Stimulated activated naive CD8-positive, alpha-beta T cell treated with anti-CD3 and anti-CD28 coated beads, Interleukin-15, Interleukin-2, amounts not matched to agents 100 U/mL and 50 U/mL, for 24 hours (primary cell): ENCODE measurements at places on chromosomes 12 and 14.
A peak's percentile ranks its signal among the peaks of the same experiment; 100 is the strongest.

- no peak for DNase-seq
Observed at GRCh38 chr12:113818833-113819232, 147.3 kb downstream of the RBM19 start.

- DNase-seq = peak; percentile 14
Observed at GRCh38 chr12:131894981-131895639, 688 bp downstream of the ULK1 start.

- DNase-seq = no peak
Observed at GRCh38 chr12:12449533-12450025, 92.7 kb downstream of the BORCS5 start.

DNA sequence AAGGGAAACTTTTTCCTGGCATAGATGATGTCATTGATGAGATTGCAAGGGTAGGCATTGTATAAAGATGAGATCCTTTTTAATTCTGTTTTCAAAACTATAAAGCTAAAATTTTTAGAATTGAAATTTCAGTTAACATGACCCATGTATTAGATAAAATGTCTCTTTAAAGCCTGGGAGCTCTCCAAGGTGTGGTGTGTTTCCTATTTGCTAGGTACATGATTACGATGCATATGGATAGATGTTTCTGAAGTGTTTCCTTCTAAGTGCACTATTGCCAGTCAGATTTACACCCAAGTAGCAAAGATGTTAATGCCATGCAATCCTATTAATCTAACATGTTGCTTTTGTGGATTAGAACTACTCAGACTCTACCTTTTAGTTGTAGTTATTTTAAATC lies 834.7 kb downstream of the DIO2 start:
- no peak for DNase-seq

- no peak for DNase-seq
Observed at GRCh38 chr14:101950100-101950499, 14.3 kb upstream of the DYNC1H1 start.

DNA sequence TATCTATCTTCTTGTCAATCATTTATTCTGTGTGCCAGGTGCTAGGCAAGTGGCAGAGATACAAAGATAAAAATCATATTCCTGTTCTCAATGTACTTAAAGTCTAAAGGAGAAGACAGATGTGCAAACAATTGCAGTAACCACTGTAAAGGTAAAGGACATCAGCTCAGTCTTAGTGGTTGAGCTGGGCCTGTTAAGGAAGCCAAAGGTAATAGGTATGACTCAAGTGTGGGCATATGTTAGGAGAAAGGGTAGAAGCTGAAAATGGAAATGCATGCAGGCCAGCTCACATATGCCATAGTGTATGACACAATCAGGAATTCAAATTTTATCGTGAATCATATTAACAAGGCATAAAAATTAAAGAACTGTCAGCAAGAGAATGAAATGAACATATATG lies 49.8 kb downstream of the FAR2 start:
- DNase-seq = no peak

GRCh38 chr12:105854071-105854470 lies 284.7 kb downstream of the NUAK1 start:
- no peak for DNase-seq

DNA sequence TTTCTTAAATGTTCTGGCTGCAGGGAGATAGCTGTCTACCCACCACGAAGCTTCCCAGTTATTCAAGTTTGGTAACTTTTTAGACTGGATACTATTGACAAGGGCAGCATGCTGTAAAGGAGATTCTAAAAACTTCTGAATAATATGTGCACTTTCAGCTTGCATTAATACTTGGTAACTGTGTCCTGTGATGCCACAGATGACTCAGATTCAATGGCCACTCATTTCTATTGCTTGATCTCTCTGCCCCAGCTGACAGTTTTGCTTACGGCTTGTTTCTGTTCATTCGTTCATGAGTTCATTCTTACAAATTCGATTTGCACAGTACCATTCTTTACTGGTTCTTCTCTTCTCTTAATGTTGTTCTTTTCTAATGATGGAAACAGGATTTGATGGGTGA lies 142.8 kb downstream of the PELI2 start:
- no peak for DNase-seq

DNA sequence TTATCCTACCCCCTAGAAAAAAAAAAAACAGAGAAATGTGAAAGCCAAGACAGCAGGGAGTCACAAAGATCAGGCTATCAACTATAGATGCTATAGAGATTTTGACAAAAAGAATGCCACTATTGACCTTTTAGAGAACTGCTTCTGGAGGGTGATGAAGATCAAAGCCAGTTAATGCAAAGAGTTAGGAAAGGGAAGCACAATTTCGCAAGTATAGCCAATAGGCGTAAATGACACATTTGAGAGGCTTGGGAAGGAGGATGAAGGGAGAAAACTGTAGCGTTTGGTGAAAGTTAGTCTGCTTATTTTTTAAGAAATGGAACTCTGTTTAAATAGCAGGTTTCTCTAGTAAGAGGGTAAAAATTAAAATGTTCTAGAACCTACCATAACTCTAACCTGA lies 190.7 kb downstream of the DUSP6 start:
- DNase-seq = no peak

GRCh38 chr12:117151403-117152031 lies 38.8 kb downstream of the FBXO21 start:
- DNase-seq = no peak
